ENCODE measurements at places on chromosomes 12 and 14. TPM values are rescaled to one million over a fixed set of nuclear protein-coding genes. Genes with fewer than 3 reads are reported as not detected.

DNA sequence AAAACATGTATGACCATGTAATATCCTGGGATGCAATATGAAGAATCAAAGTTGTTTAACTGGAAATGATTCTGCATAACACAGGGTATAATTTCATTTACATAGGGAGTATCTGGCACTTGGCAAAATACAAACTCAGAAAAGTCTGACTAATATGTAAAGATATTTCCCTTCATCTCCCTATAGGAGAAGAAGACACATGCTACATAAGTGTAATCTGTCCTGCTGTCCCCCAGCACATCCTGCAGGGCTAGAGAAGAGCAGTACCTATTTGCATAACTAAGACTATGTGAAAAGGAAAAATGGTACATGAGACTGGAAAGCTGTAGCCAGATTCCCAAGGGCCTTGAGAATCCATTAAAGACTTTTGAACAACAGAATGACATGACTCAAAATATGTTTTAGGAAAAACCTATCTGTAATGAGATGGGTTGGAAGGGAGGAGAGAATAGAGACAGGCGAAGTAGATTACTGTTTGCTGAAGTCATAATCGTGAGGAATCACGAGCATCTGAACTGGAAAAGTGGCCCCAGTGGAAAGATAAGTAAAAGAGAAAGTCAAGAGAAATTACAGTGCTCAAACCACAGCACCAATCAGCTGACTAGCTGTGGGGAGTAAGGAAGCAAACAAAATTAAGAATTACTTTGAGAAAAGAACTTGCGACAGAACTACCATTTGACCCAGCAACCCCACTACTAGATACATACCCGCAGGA is 155.1 kb upstream of the HMGA2 start:
- no peak for DNase-seq

DNA sequence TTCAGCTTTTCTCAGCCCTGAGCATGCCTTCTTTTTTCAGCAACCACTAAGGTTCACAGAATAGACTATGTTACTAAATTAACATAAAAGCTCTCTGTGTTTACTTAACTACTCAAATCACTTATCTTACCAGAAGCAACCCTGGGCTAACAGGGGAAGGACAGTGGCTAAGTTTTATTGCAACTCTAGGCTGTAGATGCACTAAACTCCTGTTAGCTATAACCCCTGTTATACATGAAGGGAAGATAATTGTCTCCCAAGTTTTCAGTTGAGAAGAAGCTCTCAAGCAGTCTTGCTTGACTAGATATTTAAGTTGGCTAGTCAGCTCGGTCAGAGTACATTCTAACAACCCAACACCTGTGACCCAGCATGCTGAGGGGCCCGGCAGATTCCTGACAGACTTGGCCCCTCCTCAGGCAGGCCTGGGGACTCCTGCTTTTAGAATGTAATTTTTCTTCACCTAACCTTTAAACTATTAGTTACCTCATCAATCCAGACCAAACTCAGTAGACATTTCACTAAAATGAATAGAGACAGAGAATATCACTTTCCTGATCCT is 464.5 kb downstream of the EGLN3 start:
- no peak for DNase-seq

- DNase-seq = no peak
These were observed 13.5 kb downstream of the BMP4 start for GRCh38 chr14:53942970-53943750.

DNA sequence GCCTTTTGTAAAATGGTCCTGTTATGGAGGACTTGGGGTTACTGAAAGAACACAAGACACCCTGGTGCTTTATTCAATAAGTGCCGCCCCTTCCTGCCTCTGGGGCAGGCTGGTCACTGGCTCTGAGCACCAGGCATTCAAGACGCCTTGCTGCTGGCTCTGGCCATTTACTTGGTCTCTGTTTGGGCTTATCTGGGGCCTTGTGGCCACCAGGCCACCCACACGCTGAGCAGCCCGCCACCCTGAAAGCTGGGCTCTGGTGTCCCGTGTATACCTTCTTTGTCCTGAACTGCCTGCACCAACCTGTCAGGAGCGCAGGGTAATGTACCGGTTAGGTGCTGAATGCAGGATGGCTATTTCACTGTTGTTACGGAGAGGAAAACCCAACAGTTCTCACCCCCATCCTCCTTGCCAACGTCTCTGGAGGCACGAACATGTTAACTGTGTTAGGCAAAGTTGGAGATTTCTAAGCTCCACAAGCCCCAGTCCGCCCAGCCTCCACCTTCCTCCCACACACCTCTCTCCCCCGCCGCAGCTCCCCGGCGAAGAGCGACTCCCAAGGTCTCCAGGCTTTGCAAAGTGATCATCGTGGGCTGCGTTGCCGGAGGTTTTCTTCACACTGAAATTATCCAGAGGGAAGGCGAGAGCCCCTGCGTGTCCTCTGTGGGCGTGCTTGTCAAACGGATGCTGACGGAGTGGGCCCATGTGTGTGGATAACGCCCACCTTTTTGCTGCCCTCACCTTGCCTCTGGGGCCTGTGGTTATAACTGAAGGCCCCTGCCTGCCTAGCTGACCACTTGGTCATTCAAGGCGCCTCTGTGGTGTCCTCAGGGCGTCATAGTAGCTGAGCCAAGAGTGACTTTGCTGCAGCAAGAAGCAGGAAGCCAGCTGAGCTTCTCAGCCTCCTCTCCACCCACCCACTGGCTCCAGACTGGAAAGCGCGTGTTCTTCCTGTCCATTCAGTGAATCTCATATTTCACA is 18.8 kb upstream of the BEGAIN start:
- no peak for DNase-seq

GPR135 gene
- total RNA-seq = 10.8 TPM

- no peak for DNase-seq
These were observed 63.2 kb upstream of the PTPRR start for GRCh38 chr12:70983692-70984091.

GRCh38 chr14:104799244-104800014 is 1.5 kb upstream of the ZBTB42 start:
- no peak for DNase-seq

TMEM253 gene
- total RNA-seq = not detected

DNA sequence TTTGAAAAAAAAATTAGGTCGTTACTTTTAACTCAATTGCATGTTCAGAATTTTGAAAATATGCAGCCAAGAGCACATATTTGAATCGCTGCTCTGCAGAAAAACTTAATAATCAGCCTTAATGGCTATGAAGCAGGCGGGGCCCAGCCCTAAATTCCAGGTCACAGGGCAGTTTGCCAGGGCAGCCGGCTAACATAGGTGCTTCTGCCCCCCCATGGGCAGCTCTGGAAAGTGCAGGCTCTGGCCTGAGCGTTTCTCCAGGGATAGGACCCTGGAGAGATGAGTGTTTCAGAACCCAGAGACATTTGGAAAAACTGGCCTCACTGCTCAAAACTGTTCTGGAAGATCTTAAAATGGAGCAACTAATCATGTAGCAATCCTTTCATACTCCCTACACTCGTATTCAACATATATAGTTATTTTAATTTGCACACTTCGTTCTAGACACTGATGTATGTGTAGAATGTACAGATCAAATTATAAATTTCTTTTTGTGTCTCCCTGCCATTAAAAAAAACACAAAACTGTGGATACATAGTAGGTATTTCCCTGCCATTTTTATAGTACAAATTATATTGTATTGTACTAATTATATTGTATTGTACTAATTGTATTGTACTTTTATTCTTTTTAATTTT is 26.0 kb upstream of the PTGR2 start:
- DNase-seq = peak; percentile 93

RPGRIP1 gene
- 0.22 TPM for total RNA-seq

- no peak for DNase-seq
These were observed 174.4 kb upstream of the NUDT4 start for GRCh38 chr12:93203361-93203760.

GRCh38 chr12:50505675-50506530 is 1.1 kb downstream of the DIP2B start:
- DNase-seq = peak; percentile 54

GTF2H3 gene
- total RNA-seq = 25.5 TPM

GRCh38 chr12:87806310-87806709 is 222.9 kb downstream of the C12orf50 start:
- no peak for DNase-seq

PRR4 gene
- total RNA-seq = 2.2 TPM

DNA sequence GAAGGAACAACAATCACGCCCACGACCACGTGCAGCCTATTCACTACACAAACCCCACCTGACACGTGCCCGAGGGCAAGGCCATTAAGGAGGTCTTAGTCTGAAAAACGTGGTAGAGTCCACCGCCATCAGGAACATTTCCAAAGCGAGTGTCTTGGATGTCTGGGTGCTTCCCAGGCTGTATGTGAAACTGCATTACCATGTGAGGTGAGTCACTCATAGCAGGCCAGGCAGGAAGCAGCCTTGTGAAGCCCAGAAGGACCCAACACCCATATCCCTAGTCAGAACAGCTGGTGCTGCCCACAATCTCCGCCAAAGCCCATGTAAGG is 3.3 kb upstream of the KRT79 start:
- no peak for DNase-seq

GRCh38 chr14:97283005-97283403 is 485.8 kb downstream of the VRK1 start:
- no peak for DNase-seq

FAM181A gene
- total RNA-seq = not detected

DNA sequence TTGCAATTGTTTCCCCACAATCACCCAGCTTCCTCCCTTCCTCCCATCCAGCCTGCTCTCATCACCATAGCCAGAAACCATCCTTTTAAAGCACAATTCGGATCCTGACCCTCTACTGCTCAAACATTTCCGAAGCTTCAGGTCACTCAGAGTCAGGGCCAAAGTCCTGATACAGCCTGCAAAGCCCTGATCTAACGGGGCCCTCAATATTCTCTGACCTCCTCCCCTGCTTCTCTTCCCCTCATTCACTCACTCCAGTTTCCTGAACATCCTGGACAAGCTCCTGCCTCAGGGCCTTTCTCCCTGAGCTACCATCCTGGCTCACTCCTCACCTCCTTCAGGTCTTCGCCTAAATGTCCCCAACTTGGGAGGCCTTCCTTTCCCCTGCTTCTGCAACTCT is 46.1 kb downstream of the PITPNM2 start:
- DNase-seq = no peak

GRCh38 chr12:69921831-69922230 is 96.8 kb downstream of the MYRFL start:
- DNase-seq = no peak

COL2A1 gene
- total RNA-seq = not detected

DNA sequence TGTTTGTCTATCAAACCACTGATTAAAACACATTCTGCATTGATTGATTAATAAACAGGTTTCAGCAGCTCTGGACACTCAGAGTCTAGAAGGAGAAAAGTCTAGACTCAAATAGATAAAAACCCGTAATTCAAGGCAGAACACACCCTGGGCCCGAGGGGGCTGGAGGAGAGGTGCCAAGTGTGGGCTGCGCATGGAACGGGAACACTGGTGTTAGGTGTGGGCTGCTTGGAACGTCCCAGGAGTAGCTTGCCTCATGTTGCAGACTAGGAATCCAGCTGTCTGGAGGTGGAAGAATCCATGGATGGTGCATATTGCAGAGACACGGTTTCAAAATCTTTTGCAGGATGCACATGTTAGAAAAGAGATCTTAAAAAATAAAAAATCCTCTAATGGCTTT is 223.0 kb downstream of the APAF1 start:
- no peak for DNase-seq

DNA sequence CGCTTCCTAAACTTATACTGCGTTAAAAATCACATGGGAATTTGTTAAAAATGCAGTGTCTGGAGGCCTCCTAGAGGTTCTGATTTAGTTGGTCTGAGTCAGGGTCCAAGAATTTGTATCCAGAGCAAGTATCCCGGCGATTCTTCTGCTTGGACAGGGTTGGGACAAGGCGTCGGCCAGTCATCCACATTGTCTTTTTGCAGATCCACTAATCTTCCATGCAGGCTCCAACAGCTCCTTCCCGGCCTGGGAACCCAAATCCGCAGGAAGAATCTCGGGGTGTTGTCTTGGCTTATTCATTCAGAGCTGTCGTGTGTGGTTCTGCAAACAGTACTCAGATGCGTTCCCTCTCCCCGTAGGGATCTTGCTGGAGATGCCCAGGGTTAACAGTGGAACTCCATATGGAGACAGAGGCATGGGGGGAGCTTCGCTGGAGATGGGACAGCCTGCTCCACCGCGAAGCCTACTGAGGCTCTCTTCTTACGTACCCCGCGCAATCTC is 25.3 kb downstream of the GPRC5D start:
- DNase-seq = no peak

DNA sequence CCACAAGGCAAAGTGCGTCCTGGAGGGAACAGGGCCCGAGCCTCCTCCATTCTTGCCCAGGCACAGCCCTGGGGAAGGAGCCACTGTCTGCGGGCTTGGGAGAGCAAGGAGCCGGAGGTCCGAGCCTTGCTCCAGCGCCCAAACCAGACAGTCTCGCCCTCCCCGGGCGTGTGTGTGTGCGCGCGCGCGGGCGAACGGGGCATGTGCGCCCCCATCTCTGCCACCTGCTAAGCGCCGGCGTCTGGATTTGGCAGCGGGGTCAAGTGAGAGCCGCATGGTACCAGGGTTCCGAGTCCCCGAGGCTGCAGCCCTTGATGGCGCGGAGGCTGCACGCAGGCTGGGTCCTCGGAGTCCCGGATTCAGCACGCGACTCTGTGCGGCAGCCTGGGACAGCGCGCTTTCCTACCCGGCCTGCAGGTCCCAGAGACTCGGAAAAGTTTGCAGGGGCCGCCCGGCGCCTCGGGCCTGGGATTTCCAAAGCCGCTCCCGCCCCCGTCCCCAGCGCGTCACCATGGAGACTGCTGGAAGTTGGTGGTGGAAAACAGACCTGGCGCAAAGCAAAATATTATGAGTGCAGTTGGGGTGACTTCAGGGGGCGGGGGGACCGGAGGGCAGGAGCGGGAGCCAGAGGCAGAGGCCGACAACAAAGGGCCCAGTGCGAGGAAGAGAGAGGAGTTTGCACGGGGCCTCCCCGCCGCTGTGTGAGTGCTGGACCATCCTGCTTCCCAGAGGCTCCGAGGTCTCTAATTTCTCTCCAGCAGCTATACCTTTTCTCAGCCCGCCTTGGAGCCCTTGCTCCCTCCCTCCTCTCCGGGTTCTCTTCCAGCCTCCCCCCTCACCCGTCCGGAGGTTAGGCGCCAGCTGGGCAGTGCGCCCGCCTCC is 4.2 kb downstream of the RFX4 start:
- no peak for DNase-seq

CCDC177 gene
- total RNA-seq = not detected

NPFF gene
- total RNA-seq = not detected
